B cell (primary cell): ENCODE measurements at places on chromosomes 1 and 21.

GRCh38 chr1:101522486-101522885 is 285.7 kb downstream of the S1PR1 start:
- DNase-seq, result peak; percentile 15

DNA sequence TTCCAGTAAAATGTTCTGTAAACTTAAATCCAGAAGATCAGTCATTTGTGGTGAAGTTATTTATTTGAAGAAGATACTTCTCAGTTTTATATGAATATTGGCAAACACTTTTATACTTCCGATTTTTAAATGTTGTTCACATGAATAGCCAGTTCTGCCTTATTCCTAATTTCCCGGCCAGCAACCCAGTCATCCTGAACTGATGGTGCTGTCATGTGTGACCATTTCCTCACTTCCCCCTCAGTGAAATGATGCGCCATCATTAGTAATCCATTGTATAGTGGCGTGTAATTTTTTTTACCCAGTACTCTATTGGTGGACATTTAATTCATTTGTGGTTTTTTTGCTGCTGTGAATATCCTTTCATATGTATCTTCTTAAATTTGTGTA is 16.4 kb downstream of the GPSM2 start:
- no peak for DNase-seq

DNA sequence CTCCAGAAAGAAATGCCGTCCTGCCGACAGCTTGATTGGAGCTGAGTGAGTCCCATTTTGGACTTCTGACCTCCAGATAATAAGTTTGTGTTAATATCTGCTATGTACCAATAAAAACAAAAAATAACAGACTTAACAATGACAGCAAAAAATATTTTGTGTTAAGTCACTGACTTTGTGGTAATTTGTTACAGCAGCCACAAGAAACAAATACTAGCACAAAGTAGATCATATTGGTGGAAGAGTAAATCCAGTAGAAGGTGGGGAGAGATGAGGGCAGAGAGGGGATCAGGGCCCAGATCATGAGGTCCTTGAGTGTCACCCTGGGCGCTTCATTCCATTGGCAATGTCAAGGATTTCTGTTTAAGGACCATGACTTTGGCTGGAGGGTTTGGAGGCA is 168.6 kb downstream of the DYRK1A start:
- DNase-seq, result no peak

DNA sequence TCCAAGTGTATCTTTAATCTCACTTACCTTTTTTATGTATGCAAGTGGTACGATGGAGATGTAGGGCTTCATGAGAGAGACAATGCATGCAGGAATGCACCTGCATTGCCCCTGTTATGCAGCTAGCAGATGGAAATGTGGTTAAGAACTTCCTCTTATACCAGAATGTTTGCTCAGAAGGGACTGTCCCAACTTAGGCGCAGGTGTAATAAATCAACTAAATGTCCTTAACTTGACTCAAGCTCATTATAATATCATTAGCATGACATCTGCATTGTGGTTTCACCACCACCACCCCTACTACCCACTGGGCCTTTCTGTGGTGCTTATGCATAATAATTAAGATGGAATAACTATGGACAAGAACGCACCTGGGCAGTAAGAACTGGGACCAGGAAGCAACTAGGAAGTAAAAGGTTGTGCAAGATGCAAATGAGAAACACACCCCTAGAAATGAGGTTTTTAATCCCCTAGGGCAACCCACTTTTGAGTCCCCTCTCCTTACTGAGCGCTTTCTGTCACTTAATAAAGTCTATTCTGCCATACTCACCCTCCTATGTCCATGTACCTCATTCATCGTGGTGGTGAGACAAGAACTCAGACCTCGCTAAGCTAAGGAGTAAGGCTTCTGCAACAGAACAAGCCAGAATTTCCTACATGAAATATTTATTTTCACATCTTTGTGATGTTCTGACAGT is 1103.3 kb upstream of the B3GALT2 start:
- DNase-seq, result peak; percentile 91

DNA sequence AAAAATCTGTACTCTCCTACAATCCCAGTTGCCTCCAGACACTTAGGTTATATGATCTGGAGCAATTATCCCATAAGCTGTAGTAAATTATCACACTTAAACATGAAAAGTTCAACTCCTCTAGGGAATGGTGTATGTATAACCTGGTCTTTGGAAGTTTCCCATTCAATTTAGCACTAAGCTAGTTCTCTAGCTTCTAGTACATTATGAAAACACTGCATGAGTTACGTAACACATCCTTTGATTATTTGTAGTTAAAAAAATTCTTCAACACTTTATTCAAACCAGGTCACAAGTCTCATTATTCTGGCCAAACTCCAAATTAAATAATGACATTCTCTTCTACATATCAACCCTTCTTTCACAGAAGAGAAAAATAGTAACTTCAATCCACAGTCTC is 827.0 kb upstream of the ADAMTS5 start:
- DNase-seq, result no peak

- DNase-seq, result peak; percentile 57
Observed at GRCh38 chr1:36359911-36360550, 25.7 kb downstream of the STK40 start.

GRCh38 chr1:43522776-43523480 is 7.8 kb upstream of the PTPRF start:
- no peak for DNase-seq

GRCh38 chr1:185376288-185376687 is 59.2 kb upstream of the IVNS1ABP start:
- no peak for DNase-seq

DNA sequence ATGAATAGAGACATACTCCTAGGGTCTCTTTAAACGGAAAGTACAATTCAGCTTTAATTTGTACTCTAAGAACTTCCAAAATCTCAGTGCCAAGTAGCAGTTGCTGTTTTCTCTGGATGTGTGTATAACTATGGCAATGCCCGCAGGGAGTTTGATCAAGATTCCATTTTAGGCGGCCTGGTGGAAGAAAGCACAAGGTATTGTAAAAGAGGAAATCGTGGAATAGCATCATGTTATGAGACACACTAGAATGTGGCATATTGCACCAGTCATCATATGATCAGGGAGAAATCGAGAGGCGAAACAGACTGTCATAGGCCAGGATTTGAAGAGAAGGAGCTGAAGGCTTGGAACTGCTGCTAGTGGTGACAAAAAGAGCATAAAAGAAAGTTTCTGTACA is 316.2 kb upstream of the FMN2 start:
- no peak for DNase-seq

DNA sequence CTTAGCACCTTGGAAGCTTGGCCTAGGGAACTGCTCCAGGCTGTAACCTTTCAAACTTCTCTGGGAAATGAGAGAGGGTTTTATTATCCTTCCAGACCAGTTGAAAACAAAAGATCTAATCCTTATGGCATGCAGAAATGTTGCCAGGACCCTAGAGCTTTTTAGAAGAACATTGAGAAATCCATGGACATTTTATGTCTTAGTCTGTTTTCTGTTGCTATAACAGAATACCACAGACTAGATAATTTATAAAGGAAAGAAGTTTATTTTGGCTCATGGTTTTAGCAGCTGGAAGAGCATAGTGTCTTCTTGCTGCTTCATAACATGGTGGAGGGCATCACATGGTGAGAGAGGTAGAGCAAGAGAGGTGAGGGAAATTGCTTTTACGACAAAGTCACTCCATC is 25.8 kb downstream of the OSBPL9 start:
- DNase-seq, result no peak

DNA sequence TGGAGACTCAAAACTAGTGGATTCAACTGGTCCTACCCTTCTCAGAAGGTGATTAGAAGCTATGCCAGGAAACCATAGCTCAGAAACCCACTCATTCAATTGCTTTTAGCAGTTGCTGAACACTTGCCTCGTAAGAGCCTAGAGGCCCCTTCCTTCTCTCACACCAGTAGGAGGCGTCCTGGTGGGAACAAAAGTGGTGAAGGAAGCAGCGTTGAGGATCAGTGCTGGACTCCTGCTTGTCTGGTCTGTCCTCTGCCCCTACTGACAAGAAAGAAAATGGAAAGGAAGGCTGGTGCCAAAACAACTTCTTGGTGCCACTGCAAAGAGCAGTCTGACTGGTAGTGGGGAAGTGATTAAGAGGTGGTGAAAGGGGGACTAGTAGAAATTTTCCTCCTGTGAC is 269.7 kb downstream of the LMO4 start:
- no peak for DNase-seq
